Stimulated activated CD4-positive, alpha-beta T cell treated with anti-CD3 and anti-CD28 coated beads, Interleukin-4, amount 100 ng/mL, for 1 hour (primary cell): ENCODE measurements at places on chromosomes 13 and 19.

DNA sequence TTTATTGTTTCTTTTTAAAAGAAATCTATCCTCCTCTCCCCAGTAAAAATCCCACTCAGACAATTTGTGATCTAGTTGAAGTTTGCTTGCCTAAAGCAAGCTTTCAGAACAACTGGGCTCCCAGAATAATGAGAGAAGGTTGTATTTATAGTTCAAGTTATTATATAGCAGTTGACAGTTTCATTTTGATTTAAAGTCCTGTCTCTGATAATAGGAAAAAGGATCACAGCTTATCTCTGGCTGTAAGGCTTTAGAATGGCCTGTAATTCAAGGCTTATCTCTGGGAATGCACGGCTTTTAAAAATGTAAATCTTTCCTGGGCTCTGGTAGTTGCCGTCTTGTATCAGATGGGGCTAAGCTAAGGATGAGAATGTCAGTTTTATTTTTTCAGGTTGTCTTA, 123.3 kb upstream of the TMTC4 start:
- DNase-seq: no peak

DNA sequence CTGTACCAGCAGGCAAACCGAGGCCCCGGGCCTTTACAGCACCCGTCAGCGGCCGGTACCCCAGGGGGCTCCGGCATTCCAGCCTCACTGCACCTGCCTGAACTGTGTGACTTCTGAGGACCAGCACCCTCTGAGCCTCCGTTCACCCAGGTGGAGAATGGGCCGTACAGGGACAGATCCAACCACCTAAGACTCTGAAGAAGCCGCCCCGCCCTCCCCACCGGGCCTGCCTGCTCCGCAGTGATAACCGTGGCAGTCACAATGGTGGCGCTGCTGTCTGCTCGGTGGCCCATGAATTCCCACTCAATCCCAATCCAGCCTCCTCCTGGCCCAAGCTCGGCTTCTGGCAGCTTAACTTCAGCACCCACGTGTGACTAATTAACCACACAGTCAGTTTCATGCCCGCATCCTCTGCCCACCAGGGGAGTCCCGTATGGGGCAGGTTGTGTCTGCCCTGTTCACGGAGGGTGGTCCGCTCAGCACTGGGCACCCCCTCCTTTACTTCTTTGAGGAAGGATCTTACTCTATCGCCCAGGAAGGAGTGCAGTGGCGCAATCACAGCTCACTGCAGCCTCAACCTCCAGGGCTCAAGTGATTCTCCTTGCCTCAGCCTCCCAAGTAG, 3.4 kb downstream of the TCF3 start:
- no peak for DNase-seq

GRCh38 chr19:54316746-54317107, 3.8 kb upstream of the LILRA5 start:
- DNase-seq: no peak

GRCh38 chr19:48568345-48568886, 16.4 kb downstream of the SULT2B1 start:
- DNase-seq: no peak

GRCh38 chr19:49570138-49570856, 10.1 kb downstream of the NOSIP start:
- peak; percentile 51 for DNase-seq

GRCh38 chr13:52945348-52945747, 83.3 kb upstream of the OLFM4 start:
- DNase-seq: no peak

DNA sequence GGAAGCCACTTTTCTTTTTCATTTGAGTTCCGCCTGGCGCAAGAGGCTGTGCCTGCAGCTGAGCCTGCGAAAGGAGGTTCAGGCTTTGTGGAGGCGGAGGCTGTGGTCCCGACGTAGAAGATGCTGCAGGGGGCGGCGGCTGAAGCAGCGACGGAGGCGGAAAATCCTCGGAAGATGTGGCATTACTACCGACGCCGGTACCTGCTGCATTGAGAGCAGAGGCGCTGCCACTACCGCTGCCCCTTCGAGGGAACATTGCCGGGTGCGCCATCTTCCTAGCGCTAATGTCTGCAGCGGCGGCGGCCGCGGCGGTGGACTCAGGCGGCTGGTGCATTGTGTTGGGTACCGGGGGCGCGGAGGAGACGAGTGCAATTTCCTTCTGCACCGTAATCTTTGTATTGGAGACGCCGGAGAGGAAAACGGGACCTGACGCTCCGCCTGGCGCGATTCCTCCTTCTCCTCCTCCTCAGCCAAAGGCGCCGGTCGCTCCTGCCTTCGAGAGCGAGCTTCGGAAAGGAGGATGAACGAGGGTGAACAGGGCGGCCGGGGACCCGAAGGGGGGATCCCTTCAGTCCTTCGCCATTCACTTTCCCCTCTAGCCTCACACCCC, at the start of gene TSC22D1:
TSC22D1 (minus strand) TSS at position 590 of the 610 bp plus-strand sequence; CDS start at position 334, 256 bp downstream.
- DNase-seq: peak; percentile 61

DNA sequence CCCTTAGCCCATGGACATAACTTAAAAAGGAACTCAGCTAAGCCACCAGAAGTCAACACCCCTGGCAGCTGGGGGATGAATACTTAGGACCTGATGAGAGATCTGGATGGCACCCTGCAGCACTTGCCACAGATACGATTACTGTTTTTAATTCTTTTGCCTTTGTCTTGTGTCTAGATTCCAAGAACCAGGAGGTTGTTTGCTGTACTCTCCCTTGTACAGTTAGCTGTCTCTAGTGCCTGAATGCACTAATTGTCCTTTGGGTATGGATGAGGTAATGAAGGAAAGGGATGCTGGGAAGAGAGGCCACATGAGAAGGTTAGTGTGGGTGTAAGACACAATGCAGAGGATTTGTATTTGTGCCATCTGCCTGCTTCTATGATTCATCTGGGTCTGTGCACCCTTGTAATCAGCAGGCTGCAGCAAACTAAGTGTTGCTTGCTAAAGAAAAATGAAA, 385.8 kb downstream of the KCNRG start:
- no peak for DNase-seq

- DNase-seq: no peak
Measured at GRCh38 chr13:45205124-45205523, 4.3 kb upstream of the KCTD4 start.
